Right ventricle myocardium superior (tissue), 1 donor: ENCODE measurements at places on chromosomes 6 and 20. TPM values are rescaled to one million over a fixed set of nuclear protein-coding genes. Genes with fewer than 3 reads are reported as not detected.

RXRB gene
- 37.9 TPM for total RNA-seq

RNF182 gene
- total RNA-seq: not detected

GRCh38 chr20:5753814-5754213, 3.6 kb downstream of the SHLD1 start:
- DNase-seq: no peak

GRCh38 chr6:80725156-80725930, 618.9 kb downstream of the BCKDHB start:
- DNase-seq: no peak

DNA sequence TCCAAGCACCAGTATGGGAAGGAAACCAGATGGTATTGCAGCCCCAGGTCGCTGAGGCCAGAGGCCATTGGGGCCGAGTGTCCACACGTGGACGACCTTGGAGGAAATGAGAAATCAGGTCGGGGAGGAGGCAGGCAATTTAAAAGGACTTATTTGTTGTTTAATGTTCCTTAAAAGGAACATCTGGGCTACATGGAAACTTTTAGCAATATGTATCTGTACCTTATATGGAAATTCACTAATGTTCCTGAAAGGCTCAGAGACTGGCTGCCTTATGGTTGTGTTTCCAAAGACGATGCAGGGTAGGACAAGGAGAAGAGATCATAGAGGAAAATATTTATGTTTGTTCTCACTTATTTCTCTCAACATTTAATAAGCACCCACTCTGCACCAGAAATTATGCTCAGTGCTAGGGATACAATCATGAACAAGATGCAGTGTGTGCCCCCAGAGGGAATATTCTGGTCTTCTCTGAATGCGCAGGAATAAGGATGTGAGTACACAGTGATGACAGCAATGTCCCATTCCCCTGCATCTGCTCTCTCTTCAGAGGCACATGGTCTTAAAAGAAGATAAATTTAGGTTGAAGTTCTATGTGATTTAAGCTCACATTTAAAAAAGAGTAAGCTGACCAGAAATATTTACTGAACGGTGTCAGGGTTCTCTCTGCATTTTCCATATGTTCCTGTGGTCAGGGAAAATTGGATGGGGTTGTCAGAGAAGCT, 3.4 kb downstream of the BNIP5 start:
- DNase-seq: no peak

PPP1R16B gene
- total RNA-seq: 6.8 TPM

GRCh38 chr6:157313531-157314467, 9.5 kb downstream of the TMEM242 start:
- no peak for DNase-seq

RAET1G gene
- not detected for total RNA-seq

KCNG1 gene
- 0.32 TPM for total RNA-seq

DNA sequence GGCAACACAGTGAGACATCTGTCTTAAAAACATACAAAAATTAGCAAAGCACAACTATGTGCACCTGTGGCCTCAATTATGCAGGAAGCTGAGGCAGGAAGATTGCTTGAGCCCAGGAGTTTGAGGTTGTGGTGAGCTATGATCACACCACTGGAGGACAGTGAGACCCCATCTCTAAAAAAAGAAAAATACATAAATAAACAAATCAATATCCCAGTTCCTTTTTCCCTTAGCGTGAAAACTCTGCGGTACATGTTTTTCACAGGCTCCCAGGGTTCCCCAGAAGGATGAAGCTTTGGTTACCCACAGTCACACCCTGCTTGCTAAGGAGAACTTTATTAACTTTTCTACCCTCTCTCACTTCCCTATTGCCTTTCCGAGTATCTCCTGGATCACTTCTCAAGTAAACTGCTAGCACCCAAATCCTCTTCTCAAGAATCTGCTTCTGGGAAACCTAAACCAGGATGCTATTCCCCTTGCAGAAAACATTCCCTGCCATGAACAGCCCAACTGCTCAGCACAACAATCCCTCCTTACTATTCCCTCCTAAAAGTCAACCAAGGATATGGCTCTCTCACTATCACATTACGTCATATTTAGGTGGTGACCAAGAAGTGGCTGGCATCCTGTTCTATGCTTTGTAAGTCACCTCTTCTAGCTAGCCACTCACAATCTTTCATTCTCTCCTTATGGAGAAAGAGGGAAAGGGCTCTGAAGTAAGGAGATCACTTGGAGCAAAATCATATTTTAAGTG, 122.4 kb downstream of the IPCEF1 start:
- no peak for DNase-seq

- DNase-seq: no peak
These were observed 119.9 kb upstream of the CEP85L start for GRCh38 chr6:118771253-118771652.

MATN4 gene
- total RNA-seq: not detected

- DNase-seq: no peak
These were observed 15.5 kb upstream of the MYMX start for GRCh38 chr6:44201200-44201599.

DNA sequence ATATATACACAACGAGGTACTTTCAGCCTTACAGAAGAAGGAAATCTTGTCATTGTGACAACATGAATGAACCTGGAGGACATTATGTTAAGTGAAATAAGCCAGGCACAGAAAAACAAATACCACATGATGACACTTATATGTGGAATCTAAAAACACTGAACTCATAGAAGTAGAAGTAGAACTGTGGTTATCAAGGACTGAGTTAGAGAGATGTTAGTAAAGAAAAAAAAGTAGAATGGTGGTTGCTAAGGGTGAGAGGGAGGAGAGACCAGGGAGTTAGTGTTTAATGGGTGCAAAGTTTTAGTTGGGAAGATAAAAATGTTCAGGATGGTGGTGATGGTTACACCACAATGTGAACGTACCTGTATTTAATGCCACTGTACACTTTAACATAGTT, 4.8 kb upstream of the STX11 start:
- no peak for DNase-seq

DNA sequence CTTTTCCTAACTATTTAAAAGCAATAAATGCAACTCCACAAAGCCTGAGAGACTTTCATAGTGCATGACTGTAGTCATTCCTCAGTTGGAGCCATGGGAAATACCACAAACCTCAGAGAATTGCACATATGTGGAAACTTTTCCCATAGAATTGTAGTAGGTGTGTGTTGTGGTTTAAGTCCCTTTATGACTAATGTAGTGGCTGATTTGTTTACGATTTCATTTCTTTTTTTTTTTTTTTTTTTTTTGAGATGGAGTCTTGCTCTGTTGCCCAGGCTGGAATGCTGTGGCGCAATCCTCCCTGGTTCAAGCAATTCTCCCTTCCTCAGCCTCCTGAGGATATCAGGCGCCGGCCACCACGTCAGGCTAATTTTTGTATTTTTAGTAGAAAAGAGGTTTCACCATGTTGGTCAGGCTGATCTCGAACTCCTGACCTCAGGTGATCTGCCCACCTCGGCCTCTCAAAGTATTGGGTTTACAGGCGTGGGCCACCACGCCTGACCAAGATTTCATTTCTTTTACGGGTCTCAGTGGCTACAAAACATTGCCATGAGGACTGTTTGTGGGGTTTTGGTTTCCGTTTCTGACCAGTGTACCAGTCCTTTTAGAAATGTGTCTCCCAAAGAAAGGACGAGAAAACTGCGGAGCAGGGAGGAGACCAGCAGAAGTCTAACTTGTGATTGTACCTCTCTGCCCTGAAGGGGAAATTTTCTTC, 212.1 kb upstream of the MARCKS start:
- DNase-seq: no peak

- no peak for DNase-seq
These were observed 56.7 kb downstream of the ATXN1 start for GRCh38 chr6:16704401-16705045.

- no peak for DNase-seq
These were observed 980 bp downstream of the MBOAT1 start for GRCh38 chr6:20211037-20211940.

GRCh38 chr6:11972806-11973205, 39.3 kb upstream of the HIVEP1 start:
- DNase-seq: no peak

DNA sequence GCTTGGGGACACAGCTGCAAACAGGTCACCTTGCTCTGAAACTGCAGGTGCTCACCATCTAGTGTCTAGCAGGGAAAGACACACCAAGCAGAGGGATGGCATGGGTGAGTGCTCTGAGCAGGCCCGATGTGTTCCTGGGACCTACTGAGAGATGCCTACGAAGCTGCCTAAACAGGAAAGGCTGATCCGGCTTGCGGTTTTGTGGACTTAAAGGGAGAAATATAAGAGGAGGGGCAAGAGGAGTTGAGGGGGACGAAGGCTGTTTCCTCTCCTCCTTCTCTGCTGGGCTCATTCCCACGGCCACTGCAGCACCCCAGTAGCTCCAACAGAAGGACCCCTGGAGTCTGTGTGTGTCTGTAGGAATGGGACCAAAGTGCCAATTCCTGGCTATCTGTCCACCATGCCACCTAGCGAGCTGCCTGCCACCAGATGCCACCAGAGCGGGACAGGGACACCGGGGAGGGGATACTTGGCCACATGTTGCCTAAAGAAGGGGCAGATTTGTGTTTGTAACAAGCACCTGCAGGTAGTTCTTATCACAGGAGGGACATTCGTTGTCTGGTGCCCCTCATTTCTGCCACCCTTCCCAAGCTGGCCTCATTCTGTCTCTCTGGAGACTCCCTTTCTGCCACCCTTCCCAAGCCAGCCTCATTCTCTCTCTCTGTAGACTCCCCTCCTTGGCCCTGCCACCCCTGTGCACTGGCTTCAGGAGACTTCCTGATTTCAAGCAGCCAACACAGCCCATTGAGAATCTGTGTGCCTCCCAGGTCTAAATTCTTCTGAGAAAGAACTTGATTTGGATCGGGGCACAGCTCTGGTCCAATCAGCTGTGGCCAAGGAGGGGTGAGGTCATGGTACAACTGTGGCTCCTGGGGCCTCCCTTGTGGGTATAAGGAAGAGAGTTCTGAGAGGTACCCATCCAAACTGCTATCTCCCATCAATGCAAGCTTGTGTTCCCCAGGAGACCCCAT, 221.8 kb downstream of the ANKRD60 start:
- DNase-seq: no peak

DNA sequence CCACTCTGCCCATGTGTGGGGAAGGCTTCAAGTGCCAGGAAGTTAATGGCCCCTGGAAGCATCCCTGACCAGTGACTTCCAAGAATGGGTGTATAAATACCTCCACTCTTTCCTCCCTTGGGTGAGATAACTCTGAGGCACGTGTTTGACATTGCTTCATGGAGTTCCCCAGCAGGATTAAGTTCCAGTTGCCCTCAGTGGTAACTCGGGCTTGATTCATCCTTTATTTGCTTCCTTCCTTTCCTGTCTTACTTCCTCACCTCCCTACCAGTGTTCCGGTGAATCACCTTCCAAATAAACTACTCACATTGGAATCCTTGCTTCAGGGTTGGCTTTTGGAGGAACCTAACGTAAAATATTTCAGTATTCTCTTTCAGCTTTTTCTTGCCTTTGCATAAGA, 84.6 kb upstream of the JAG1 start:
- DNase-seq: no peak

GRCh38 chr6:45558858-45559257, 181.1 kb upstream of the SUPT3H start:
- no peak for DNase-seq

DNA sequence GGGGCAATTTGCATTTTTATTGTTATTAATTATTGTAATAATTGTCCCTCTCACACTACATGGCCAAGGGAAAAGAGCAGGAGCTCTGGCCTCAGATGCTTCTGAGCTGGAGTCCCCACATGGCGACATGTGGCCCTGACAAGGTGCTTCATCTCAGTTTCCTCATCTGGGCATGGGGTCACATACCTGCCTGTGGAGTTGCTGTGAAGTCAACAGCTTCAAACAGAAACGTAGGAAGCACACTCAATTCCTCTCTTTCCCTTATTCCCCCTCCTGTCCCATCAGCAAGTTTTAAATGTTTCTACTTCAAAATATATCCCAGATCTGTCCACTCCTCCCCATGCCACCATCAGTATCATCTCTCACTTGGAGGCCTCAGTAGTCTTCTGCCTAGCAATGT, 8.7 kb downstream of the CPNE5 start:
- no peak for DNase-seq

- DNase-seq: peak; percentile 52
These were observed 16.2 kb upstream of the ADRM1 start for GRCh38 chr20:62286493-62287064.

DNA sequence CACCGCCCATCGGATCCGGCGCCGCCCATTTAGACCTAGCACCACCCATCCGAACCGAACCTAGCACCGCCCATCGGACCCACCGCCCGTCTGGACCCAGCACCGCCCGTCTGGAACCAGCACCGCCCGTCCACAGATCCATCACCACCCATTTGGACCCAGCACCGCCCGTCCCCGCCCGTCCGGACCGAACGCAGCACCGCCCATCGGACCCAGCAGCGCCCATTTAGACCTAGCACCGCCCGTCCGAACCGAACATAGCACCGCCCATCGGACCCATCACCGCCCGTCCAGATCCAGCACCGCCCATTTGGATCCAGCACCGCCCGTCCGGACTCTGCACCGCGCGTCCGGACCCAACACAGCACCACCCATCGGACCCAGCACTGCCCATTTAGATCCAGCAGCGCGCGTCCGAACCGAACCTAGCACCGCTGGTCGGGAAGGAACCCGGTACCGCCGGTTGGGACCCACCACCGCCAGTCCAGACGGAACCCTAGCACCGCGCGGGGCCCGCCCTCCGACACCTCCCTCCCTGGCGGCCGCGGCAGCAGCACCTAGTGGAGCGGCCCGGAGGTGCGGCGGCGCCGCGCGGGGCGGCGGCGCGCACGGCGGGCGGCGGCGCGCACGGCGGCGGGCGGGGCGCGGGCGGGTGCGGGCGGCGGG, 348 bp upstream of the AFDN start:
- DNase-seq: peak; percentile 87

DNA sequence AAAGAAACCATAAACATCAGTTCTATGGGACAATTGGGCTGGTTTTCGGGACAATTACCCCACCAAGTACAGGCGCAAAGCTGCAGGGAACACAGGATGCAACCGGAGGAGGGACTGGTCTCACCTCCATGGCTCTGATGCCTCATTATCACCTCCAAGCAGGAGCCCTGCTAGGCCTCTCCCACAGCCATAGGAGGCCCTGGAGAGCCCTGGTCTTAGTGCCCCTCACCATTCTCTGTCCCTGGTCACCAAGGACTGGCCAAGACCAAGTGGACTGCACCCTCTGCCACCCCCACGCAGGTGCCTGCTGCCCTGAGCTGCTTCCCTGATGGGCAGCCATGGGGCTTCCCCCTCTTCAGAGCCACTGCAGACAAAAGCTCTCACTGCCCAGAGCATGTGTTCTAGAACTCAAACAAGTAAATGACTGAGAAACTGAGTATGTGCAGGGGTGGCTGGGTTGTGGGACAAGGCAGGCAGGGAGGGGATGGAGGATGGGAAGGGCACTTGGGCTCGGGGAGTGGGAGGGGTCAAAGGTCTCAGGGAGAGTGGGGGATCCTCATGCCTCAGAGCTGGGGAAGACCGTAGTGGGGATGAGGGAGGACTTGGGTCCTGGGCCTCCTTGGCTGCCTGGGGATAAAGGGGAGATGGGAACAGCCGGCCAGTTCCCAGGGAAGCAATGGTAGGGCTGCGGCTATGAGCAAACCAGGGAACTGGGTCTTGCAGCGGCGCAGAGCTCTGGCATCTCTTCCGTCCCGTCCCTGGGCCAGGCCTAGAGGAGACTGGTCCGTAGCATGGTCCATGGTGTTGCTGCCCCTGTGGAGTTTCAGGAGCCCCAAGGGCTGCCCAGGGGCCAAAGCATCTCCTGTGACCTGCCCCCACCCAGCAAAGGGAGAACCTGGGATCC, 435.1 kb downstream of the PREX1 start:
- no peak for DNase-seq

- no peak for DNase-seq
These were observed 157.5 kb downstream of the ELOVL4 start for GRCh38 chr6:79789896-79790295.
